Lower lobe of right lung (tissue), 2 donors: ENCODE measurements at places on chromosomes 7 and 10. TPM values are rescaled to one million over a fixed set of nuclear protein-coding genes. Genes with fewer than 3 reads are reported as not detected.

- peak; percentile 68 for DNase-seq
- peaks cover 50% of the 10 kb centered on the region for H3K4me1 ChIP-seq
- peak overlapping the region; percentile 88 for H3K4me3 ChIP-seq
- H3K36me3 ChIP-seq: no peaks in the 10 kb centered on the region
- peak overlapping the region; percentile 88 for H3K27ac ChIP-seq
Observed at GRCh38 chr7:43758822-43759683, 573 bp downstream of the BLVRA start.

GRCh38 chr10:31242902-31243301 is 76.1 kb upstream of the ZEB1 start:
- H3K4me3 ChIP-seq: no peak overlapping the region
- no peak overlapping the region for H3K27ac ChIP-seq
- H3K27me3 ChIP-seq: no peaks in the 10 kb centered on the region

GRCh38 chr10:4390219-4390618 is 435.8 kb upstream of the AKR1E2 start:
- H3K36me3 ChIP-seq: no peaks in the 10 kb centered on the region
- H3K4me3 ChIP-seq: no peak overlapping the region
- H3K4me1 ChIP-seq: no peaks in the 10 kb centered on the region
- no peak for DNase-seq
- H3K27ac ChIP-seq: no peak overlapping the region

ADAMTS14 gene
- 0.53 TPM for total RNA-seq

PNLIPRP3 gene
- total RNA-seq: not detected

GRCh38 chr10:72090326-72090725 is 2.0 kb upstream of the SPOCK2 start:
- DNase-seq: no peak
- H3K27me3 ChIP-seq: peaks cover 26% of the 10 kb centered on the region
- peaks cover 41% of the 10 kb centered on the region for H3K4me1 ChIP-seq

- DNase-seq: no peak
- H3K27me3 ChIP-seq: no peaks in the 10 kb centered on the region
- H3K36me3 ChIP-seq: peaks cover 24% of the 10 kb centered on the region
- peaks cover 25% of the 10 kb centered on the region for H3K4me1 ChIP-seq
- H3K4me3 ChIP-seq: no peak overlapping the region
Observed at GRCh38 chr10:119680650-119681081, 29.5 kb downstream of the BAG3 start.

- no peak overlapping the region for H3K4me3 ChIP-seq
- DNase-seq: no peak
- H3K4me1 ChIP-seq: no peaks in the 10 kb centered on the region
- no peak overlapping the region for H3K27ac ChIP-seq
- H3K36me3 ChIP-seq: no peaks in the 10 kb centered on the region
Observed at GRCh38 chr10:10891124-10892082, 126.3 kb upstream of the CELF2 start.

DNA sequence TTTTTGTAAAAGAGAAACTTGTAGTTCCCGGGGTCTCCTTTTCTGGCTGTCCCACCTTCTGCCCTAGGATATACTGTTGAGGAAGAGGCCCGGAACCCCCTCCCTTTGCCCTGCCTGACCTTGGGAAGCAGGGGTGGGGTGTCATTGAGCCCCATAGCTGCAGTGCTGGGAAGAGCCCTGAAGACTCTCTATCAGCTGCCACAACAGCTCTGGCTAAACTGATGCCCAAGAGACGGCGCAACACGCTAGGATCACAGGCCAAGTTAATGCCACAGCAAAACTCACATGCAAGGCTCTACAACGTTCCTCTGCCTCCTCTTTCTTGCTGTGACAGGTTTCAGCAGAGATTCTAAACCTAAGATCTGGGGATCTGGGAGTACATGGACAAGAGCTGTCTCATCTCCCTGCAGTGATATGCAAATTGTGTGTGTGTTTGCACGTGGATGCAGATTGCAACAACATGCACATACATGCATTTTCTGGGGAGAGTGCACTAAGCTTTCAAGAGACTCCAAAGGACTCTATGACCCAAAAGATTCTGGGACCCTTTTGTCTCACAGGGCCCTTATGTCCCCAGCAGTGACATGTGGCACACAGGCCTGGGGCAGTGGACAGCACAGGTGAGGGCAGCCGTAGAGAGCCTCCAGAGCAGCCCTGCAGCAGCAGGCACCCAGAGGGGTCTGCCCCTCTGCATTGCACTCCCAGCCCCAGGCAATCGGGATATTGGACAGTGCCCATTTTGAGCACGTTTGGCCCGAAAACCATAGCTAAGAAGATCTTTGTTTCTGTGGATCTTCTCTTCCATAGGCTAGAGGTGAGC is 2.5 kb downstream of the RASSF4 start:
- H3K27ac ChIP-seq: peak overlapping the region; percentile 15
- no peaks in the 10 kb centered on the region for H3K36me3 ChIP-seq
- DNase-seq: no peak
- peak overlapping the region; percentile 24 for H3K4me3 ChIP-seq
- peaks cover 82% of the 10 kb centered on the region for H3K4me1 ChIP-seq

- H3K27ac ChIP-seq: no peak overlapping the region
- H3K27me3 ChIP-seq: no peaks in the 10 kb centered on the region
- H3K36me3 ChIP-seq: no peaks in the 10 kb centered on the region
- H3K4me3 ChIP-seq: no peak overlapping the region
- H3K4me1 ChIP-seq: no peaks in the 10 kb centered on the region
Observed at GRCh38 chr7:19060761-19061259, 56.6 kb downstream of the TWIST1 start.

TMEM140 gene
- 39.3 TPM for total RNA-seq

C7orf57 gene
- total RNA-seq: 1.6 TPM

- DNase-seq: no peak
- no peaks in the 10 kb centered on the region for H3K4me1 ChIP-seq
- no peak overlapping the region for H3K27ac ChIP-seq
- no peak overlapping the region for H3K4me3 ChIP-seq
- no peaks in the 10 kb centered on the region for H3K36me3 ChIP-seq
- H3K27me3 ChIP-seq: no peaks in the 10 kb centered on the region
Observed at GRCh38 chr10:58477122-58477521, 35.5 kb upstream of the BICC1 start.

C10orf71 gene
- total RNA-seq: not detected

- no peak for DNase-seq
- H3K36me3 ChIP-seq: no peaks in the 10 kb centered on the region
- H3K4me1 ChIP-seq: peaks cover under 1% of the 10 kb centered on the region
- no peaks in the 10 kb centered on the region for H3K27me3 ChIP-seq
Observed at GRCh38 chr10:75978213-75978612, 546.8 kb downstream of the LRMDA start.
